ENCODE measurements at places on chromosomes 3 and 15. TPM values are rescaled to one million over a fixed set of nuclear protein-coding genes. Genes with fewer than 3 reads are reported as not detected.

Gene KBTBD8
- 6.4 TPM for total RNA-seq

- no peak overlapping the region for H3K27ac ChIP-seq
- no peaks in the 10 kb centered on the region for H3K27me3 ChIP-seq
- no peaks in the 10 kb centered on the region for H3K36me3 ChIP-seq
- H3K4me1 ChIP-seq, result no peaks in the 10 kb centered on the region
Measured at GRCh38 chr3:13114811-13115575, 41.8 kb upstream of the IQSEC1 start.

DNA sequence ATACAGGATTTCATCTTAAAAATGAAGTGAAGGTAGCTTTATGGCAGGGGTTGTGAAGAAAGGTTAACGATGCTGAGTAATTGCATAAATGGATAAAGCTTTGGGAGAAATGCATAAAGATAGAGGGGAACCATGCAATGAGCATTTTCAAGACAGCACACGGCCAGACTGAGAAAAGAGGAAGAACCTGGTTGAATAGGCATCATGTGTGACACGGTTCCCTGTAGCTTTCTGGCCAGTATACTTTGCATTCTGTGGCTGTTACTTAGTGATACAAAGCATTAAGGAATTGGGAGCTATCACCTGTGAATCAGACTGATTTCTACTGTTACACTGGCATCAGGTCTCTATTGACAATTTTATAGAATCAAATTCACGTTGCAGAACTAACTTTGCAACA lies 33.3 kb downstream of the NR2C2 start:
- no peak overlapping the region for H3K27ac ChIP-seq
- H3K27me3 ChIP-seq, result no peaks in the 10 kb centered on the region
- DNase-seq, result no peak
- no peaks in the 10 kb centered on the region for H3K36me3 ChIP-seq
- no peak overlapping the region for H3K4me3 ChIP-seq

DNA sequence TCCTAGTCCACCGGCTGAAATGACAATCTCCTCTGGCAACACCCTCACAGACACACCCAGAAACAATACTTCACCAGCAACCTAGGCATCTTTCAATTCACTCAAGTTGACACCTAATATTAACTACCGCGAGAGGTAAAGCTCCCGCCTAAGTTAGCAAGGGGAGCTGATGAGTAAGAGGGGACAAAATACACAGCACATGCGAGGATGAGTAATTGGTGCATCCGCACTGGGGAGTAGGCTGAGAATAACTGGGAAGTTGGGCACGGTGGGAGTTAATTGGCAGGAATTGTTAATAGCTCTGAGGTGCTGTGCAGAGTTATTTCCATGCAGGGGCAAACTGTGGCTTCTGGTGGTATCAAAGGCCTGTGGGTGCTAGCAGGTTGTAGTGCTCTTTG lies 14.5 kb upstream of the PLD1 start:
- H3K4me1 ChIP-seq, result peaks cover 17% of the 10 kb centered on the region
- H3K36me3 ChIP-seq, result no peaks in the 10 kb centered on the region

DNA sequence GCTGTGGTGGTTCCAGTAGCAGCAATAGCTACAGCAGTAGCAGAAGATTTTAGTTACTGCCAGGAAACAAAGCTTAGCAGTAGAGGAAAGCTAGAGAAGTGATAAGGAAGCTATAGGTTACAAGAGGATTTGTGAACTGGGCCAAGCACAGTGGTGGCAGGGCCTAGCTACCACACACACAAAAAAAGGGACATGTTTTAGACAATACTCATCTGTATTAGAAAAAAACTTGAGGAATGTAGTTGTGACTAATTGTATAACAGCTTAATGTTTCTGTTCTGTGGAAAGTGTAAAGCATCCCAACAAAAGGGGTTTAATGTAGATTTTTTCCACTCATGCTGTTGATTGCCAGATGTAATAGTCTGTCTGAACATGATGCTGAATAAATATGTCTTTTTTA lies 29.9 kb upstream of the PFN2 start:
- no peak overlapping the region for H3K27ac ChIP-seq
- DNase-seq, result no peak
- H3K4me1 ChIP-seq, result no peaks in the 10 kb centered on the region
- no peaks in the 10 kb centered on the region for H3K27me3 ChIP-seq
- no peaks in the 10 kb centered on the region for H3K36me3 ChIP-seq

Data from heart left ventricle (tissue), 16 donors.